ENCODE measurements at places on chromosomes 13 and 19. TPM values are rescaled to one million over a fixed set of nuclear protein-coding genes. Genes with fewer than 3 reads are reported as not detected.

Gene CGB8
- total RNA-seq, result 3.1 TPM

Gene S1PR5
- 3.7 TPM for total RNA-seq

Gene TTYH1
- not detected for total RNA-seq

Gene IL12RB1
- total RNA-seq, result not detected

Gene ZNF763
- 1.1 TPM for total RNA-seq

Gene TSKS
- not detected for total RNA-seq

Gene LRRC63
- 0.15 TPM for total RNA-seq

Gene CYP4F8
- not detected for total RNA-seq

DNA sequence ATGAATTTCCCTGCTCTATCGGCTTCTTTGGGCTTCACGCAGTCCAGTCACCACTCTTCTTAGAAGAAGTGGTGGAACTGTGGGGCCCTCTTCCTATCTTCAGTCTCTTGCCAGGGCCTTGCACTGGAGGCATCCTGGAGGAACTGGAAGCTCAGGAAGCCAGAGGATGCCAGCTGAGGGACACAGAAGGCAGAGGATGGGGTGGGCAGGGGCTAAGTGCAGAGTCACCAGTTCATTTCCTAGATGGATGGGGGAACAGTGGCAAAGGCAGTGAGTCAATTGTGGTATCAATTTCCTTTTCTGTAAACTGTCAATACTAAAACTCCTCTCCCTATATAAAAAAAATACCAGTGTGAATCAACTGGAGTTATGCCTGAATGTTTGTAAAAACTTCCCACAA lies 419.7 kb downstream of the KLF12 start:
- no peak for DNase-seq

- no peak for DNase-seq
These were observed 18.8 kb upstream of the ZMYM5 start for GRCh38 chr13:19882231-19882630.

- no peak for DNase-seq
These were observed 48.9 kb downstream of the DNM2 start for GRCh38 chr19:10766671-10767201.

DNA sequence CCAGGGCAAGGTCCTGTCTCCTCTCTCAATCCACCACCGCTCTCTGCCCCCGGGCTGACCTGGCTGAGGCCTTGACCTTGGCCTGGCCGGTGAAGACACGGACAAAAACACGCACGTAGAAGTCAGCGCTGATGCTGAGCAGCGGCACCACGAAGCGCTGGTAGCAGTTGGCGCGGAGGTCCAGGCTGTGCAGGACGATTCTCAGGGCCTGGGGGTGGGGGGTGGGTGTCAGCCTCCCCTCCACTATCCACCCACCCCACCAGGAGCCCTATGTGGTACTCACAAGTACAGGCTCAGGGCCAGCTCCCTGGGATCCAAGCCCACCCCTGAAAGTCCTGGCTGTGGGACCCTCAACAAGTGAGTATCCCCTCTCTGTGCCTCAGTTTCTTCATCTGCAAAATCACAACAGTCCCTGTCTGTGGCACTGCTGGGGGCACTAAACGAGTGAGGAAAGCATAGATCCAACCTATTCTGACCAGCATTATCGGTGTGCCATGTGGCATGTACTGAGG lies 6.4 kb downstream of the TRMT1 start:
- no peak for DNase-seq

GRCh38 chr13:41137241-41137640 lies 4.6 kb upstream of the KBTBD6 start:
- no peak for DNase-seq

DNA sequence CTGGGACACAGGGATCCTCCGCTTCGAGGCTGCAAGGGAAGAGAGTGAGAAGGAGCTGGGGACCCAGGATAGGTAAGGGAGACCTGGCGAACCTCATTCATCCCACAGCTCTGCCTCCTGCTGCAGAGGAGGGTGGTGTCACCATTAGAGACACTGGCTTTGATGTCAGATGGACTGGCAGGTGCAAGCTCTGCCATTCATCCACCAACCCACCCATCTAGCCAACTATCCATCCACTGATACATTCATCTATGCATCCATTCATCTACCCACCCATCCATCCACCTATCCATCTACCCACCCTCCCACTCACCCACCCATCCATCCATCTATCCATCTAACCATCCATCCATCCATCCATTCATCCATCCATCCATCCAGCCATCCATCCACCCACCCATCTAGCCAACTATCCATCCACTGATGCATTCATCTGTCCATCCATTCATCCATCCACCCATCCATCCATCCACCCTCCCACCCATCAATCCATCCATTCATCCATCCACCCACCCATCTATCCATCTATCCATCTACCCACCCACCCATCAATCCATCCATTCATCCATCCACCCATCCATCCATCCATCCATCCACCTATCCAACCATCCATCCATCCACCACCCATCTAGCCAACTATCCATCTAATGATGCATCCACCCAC lies 5.7 kb downstream of the C19orf33 start:
- no peak for DNase-seq

GRCh38 chr13:76307142-76307541 lies 579.1 kb downstream of the KCTD12 start:
- DNase-seq, result no peak

DNA sequence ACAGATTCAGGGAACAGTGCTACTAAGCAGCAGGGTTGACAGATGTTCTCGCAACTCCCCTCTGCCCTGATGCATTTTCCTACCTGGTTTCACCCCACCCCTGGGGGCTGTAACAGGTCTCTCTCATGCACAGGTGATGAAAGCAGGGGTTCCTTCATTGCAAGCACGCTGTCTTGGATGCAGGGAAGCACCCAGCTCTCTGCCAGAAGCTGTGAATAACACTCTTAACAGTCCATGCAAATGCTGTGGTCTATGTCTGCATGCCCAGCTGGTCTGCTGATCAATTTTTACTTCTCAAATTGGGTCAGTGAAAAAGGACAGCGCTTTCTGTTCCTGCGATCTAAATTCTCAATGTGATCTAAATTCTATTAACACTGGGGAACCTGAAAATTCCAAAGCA lies 246.3 kb upstream of the TSHZ3 start:
- no peak for DNase-seq

- no peak for DNase-seq
These were observed 122.0 kb downstream of the OLFM4 start for GRCh38 chr13:53150568-53150967.

DNA sequence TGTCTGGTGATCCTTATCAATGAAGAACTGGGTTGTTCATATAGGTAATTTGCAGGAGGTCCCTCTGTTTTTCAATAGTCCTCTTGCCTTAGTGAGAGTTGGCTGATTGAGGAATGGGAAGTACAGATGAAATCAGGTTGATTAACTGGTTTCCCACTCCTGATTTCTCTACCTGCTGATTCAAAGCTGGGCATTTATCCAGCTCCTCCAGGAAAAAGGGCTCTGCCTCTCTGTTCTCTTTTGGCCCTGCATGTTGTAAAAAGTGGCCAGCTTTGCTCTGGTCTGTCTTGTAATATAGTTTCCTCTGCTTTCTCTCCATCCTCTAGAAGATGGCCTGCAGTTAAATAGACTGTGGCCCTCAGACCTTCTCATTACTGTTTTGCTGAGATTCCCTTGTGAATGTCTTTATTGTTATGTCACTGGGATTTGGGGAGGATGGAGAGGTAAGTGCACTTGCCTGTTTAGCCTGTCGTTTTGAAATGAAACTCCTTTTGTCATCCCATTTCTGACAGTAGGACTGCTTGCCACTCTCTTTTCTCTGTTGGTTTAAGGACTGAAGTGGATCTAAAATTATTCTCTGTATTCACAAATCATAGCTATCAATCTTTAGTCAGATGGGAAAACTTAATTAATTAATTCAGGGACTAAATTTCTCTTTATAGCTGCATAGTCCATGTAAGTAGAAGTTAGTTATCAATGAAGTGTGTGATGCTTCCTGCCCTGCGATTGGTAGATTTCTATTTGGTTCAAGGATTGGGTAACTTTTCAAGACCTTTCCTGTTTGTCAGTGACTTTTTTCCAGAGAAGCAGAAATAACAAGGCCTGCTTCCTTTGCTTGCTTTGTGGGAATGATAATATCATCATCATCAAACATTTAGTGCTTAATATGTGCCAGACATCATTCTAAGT lies 28.5 kb downstream of the GARRE1 start:
- no peak for DNase-seq

DNA sequence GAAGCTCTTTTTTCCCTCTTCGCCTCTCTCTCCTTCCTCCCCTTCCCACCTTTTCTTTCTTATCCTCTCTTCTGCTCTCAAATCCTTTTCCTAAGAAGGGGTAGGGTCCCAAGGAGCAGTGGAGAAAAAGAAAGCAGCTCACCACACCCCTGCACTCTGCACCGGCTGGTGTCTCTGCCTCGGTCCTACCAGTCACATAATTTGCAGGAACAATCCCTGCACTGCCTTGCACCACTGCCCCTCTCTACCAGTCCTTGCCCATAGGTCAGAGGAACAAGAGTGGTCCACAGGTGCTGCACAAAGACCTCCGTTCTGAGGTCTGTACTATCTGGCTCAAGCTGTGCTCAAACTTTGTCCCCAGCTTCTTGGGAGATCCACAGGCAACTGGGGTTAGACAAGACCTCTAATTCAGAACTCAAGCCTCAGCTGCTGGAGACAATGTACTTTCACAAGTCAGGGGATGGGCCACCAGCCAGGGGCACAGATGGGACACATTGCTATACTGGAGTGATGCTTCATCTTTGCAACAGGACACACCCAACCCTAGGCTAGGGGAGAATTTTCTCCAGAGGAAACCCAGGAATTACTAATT lies 125.4 kb upstream of the ZNF507 start:
- DNase-seq, result no peak

DNA sequence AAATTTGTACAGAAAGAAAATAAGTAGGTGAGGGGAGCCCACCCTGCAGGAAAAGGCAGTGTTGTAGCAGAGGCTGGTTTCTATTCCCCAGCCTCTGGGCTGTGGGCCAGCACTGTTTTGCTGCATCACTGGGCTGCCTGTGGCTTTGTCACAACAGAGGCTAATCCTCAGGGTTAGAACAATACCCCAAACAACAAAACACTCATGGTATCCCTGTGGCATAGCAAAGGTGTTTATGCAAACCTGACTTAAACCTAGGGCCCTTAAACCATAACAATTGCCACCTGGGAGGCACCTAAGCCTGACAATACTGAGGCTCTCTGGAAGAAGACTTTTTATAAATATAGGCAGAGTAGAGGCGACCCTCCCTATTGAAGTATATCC lies 314.7 kb downstream of the OLFM4 start:
- no peak for DNase-seq

- DNase-seq, result no peak
These were observed 42.0 kb upstream of the SLC15A1 start for GRCh38 chr13:98794498-98794897.

- DNase-seq, result no peak
These were observed 17.3 kb downstream of the PNPLA6 start for GRCh38 chr19:7552781-7553180.

GRCh38 chr19:35351411-35352176 lies 3.9 kb downstream of the FFAR1 start:
- DNase-seq, result peak; percentile 79

- DNase-seq, result no peak
These were observed 64.2 kb downstream of the SIAH3 start for GRCh38 chr13:45787346-45787745.

DNA sequence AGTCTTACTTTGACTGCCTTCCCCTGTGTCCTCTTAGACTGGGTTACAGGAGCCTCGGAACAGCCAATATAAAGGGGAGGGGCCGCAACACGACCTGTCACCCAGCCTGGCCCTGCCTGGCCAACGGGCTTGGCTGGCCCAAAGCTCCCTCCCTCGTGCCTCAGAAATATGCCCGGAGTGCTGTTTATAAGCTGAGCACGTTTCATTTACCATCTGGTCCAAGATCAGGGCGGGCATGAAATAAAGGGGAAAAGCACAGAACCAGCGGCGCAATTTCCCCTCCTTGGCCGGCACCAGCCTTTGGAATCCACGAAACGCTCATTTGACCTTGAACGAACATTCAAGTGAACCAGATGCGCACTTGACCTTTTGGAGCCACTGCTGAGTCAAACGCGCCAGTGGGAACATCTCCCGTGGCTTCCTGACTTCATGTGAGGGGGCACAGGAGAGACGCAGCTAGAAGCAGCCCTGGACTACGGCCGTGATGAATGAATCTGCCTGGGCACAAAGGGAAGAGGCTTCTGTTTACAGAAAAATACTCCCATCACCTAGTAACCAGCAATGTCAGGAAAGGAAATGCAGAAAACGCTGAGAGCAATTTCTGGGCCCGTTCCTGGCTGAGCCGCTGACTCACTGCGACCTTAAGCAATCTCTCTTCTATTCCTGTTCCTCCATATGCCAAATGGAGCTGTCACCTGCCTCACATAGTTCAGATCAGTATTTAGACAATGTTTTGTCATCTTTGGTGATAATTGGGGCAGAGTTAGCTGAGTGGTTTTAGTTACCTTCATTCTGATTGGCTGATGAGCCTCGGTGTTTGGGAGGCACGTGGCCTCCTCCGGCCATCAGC lies 53.3 kb downstream of the RFX2 start:
- peak; percentile 49 for DNase-seq

GRCh38 chr13:70388935-70389334 lies 280.7 kb upstream of the KLHL1 start:
- no peak for DNase-seq

Measured in chondrocyte (in vitro differentiated cells).